RPMI8226 (cell line): ENCODE measurements at places on chromosomes 13 and 19.

DNA sequence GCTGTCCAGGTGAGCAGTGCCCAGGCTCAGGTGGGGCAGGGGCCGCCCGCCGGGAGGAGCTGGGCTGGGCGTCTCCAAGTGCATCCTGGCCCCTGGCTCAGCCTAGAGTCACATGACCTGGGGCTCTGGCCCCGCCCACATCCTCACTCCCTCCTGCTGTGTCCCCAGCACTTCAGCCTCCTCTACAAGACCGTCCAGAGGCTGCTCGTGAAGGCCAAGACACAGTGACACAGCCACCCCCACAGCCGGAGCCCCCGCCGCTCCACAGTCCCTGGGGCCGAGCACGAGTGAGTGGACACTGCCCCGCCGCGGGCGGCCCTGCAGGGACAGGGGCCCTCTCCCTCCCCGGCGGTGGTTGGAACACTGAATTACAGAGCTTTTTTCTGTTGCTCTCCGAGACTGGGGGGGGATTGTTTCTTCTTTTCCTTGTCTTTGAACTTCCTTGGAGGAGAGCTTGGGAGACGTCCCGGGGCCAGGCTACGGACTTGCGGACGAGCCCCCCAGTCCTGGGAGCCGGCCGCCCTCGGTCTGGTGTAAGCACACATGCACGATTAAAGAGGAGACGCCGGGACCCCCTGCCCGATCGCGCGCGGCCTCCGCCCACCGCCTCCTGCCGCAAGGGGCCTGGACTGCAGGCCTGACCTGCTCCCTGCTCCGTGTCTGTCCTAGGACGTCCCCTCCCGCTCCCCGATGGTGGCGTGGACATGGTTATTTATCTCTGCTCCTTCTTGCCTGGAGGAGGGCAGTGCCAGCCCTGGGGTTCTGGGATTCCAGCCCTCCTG lies 16.8 kb upstream of the CELF5 start:
- DNase-seq: no peak

GRCh38 chr19:53908106-53908934 lies 758 bp upstream of the CACNG7 start:
- peak; percentile 64 for DNase-seq

- no peak for DNase-seq
Measured at GRCh38 chr19:39436350-39436716, 584 bp upstream of the RPS16 start.

DNA sequence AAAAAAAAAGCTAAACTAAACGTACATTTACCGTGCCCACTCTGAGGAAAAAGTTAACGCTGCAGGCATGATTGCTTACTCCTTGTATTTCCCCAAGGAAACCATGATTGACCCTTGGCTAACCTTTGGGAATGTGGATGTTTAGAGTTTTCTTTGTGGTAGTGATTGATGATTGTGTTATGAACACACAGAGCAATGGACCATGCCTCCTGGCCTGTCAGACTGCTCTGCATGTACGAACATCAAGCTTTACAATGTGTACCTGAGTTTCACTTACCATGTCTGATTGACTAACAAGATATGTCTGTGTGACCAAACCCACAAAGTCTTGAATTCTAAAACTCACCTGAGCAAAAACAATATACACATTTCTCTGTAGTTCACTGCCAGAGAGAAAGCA lies 35.1 kb downstream of the MYCBP2 start:
- no peak for DNase-seq

DNA sequence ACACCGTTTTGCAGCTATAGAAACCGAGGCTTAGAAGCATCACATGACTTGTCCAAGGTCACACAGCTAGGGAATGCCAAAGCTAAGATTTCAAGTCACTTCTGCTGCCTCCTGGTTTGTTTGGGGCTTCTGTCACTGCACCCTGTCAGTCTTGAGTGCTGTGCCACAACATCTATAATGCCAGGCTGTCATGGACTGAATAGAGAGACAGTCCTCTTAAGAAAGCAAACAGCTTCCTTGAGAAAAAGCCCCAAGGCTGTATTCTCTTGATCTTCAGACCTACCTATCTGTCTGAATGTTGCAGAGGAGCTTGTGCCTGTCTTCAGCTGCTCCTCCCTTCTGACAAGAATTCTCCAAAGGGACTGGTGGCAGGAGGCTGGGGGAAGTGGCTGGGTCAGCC lies 81.6 kb downstream of the OLFM4 start:
- DNase-seq: no peak

- DNase-seq: peak; percentile 20
Measured at GRCh38 chr13:45362939-45363338, 22.0 kb upstream of the TPT1 start.

DNA sequence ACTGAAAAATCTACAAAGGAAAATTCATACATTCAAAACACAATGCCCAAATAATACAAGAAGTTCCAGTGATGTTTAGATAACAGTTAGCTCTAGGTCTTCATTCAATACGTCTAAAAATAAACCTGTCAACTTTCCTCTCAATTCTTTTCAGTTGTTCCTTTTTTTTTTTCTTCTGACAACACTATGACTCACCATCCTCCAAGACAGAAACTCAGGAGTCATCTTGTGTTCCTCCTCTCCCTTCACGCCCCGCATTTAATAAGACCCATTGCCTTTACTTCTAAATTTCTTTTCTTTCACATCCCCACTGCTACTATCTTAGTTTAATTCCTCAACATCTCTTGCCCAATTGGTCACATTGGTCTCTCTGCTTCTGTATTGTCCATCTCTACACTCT lies 759.9 kb downstream of the GPC5 start:
- no peak for DNase-seq

DNA sequence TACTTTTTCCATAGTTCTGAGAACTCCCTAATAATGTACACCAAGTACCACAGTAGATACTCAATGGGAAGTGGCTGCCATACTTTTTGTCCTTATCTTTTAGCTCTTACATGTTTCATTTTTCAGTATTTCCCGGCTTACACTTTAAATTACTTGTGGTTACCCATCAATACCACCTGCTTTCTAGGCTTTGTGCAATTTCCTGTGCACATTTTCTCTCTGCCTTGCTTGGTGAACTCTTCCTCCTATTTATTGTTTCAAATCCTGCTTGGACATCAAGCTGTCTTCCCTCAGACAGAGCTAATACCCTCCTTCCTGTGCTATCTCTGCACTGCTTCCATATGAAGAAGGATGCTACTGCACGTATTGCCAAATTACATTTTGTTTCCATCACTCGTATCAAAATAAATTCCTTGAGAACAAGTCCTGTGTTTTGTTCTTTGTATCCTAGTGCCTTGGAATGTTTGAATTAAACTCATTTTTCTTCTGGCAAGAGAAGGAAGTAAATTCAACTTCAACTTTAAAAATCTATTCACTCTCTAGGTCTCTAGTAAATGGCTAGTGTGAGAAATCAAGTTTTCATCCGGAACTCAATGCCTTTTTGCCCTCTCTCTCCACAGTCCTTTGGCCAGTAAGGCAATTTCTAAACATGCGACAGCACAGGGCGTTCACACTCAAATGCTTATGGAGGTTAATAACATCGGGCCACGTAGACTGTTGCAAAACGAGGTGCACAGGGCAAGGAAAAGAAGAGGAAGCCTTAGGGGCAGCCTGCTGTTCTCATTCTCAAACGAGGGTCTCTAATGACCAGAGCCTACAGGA lies 5.6 kb downstream of the ZAR1L start:
- no peak for DNase-seq

DNA sequence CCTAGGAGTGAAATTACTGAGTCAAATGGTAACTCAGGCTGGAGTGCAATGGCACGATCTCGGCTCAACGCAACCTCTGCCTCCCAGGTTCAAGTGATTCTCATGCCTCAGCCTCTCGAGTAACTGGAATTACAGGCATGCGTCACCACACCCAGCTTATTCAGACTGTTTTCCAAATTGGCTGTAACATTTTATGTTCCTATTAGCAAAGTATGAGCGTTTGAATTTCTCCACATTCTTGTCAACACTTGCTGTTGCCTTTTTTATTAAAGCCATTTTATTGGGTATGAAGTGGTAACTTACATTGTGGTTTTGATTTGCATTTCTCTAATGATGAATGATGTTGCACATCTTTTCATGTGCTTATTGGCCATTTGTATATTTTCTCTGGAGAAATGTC lies 7.9 kb downstream of the IPO5 start:
- no peak for DNase-seq

DNA sequence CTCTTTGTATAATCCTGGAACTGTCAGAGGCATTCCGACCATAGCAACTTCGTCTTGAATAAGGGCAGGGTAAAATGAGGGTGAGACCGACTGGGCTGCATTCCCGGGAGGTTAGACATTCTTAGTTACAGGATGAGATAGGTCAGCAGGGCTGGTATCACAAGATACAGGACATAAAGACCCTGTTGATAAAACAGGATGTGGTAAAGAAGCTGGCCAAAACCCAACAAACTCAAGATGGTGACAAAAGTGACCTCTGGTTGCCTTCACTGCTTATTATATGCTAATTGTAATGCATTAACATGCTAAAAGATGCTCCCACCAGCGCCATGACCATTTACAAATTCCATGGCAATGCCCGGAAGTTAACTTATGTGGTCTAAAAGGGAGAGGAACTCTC lies 27.7 kb upstream of the MBNL2 start:
- DNase-seq: no peak

- DNase-seq: peak; percentile 77
Measured at GRCh38 chr13:49791315-49791710, 1.2 kb downstream of the KPNA3 start.

GRCh38 chr13:95083758-95084157 lies 217.5 kb downstream of the ABCC4 start:
- no peak for DNase-seq

GRCh38 chr13:90447734-90448101 lies 899.8 kb upstream of the MIR17HG start:
- DNase-seq: no peak

DNA sequence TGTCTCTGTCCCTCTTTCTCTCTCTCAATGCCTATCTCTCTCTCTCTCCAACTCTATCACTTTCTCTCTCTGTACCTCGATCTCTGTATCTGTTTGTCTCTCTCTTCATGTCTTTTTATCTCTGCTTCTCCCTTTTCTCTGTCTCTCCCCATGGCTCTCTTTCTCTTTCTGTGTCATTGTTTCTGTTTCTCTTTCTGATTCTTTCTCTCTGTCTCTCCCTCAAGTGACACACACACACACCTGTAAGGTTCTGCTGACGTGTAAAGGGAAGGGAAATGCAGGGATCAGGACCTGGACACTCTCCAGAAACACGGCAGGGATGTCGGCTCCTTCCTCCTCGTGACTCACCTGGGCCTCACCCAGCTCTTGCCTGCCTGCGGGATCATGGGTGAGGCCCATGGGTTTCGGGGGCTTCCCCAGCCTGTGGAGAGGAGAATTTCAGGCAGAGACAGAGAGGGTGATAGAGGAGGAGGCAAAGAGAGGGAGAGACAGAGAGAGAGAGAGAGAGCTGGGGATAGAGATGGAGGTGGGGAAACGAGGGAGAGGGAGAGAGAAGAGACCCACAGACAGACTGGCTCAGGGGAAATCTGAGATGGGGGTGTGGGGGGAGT lies 5.4 kb upstream of the PLAUR start:
- DNase-seq: peak; percentile 60

DNA sequence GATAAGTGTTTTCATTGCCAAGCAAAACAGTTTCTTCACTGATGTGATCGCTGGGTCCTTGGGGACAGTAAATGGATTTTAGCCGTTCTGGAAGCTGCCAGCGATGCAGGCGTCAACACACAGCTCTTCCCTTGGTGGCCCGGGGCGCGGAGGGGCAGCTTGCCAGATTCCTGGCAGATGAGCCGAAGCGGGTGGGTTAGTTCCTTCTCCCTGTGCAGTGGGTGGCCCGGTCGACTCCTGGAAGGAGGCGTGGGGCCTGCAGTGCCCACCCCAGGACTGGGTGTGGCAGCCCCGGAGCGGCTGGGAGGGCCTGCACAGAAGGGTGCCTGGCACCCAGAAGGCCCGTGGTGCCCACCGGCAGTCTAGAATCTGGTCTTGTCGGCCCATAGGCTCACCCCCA lies 69.0 kb downstream of the KDM4B start:
- DNase-seq: no peak

DNA sequence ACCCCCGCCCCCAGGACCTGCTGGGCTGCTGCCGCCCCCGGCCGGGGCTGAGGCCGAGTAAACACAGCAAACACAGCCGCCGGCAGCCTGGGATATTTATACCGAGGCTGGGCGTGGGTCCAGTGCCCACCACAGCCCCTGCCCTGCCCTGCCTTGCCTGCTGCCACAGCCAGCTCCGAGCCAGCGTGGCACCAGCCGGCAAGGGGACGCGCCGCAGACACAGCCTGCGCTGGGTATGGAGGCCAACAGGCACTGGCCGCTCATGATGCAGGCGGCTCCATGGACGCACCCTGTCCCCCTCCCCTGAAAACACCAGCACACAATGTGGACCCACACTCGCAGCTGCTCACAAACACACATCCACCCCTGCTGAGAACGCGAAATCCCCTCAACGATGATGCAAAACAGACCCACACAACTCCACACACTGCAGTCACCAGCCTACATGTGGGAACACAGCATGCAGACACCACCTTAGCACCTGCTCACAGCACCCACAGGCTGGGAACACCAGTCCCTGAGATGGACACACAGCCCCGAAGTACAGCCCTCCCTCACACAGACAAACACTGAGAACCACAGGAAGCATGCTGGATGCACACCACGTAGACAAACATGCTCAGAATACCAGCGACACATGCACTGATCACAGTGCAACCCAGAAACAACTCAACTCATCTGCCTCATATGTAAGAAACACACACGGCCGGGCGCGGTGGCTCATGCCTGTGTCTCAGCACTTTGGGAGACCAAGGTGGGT lies 16.2 kb downstream of the CCDC97 start:
- DNase-seq: no peak

- DNase-seq: no peak
Measured at GRCh38 chr13:19519049-19519448, 42.3 kb downstream of the TPTE2 start.

DNA sequence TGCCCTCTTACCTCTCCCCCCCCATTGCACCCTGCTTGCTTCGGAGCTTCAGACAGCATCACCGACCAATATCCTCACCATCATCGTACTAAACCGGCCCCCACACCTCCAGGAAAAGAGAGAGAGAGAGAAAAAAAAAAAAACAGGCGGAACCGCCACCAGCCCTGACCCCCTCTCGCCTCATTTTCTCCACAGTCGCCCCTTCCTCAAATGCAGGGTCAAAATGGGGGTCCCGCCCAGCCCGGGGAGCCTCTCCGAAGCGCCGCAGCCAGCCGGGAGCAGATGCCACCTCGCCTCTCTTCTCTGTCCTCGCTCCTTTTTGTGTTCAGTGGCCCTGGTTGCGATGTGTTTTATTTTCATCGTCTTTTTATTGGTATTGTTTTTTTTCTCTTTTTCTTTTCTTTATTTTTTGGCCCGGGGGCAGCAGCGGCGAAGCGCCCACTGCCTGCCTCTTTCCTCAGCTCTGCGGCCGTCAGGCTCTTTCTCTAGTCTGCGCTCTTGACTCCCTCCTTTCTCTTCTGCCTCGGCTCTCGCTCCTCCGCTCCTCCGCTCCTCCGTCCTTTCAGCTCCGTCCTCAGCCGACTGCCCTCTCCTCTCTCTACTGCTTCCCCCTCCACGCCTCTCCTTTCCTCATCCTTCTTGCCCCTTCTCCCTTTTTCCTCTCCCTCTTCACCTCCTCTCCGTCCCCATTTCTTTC lies 41.4 kb downstream of the DEDD2 start:
- DNase-seq: peak; percentile 20

GRCh38 chr13:52931131-52931530 lies 82.7 kb upstream of the PCDH8 start:
- no peak for DNase-seq
